Stimulated activated CD4-positive, alpha-beta T cell treated with anti-CD3 and anti-CD28 coated beads, Interleukin-12 subunit alpha, Interleukin-12 subunit beta, amount 100 ng/mL, for 4 hours (primary cell): ENCODE measurements at places on chromosomes 7 and 10.

GRCh38 chr7:139650429-139651100 lies 127.1 kb downstream of the CLEC2L start:
- DNase-seq, result no peak

- no peak for DNase-seq
These were observed 509.7 kb upstream of the AKR1E2 start for GRCh38 chr10:4316161-4316810.

GRCh38 chr7:17486835-17487234 lies 188.4 kb downstream of the AHR start:
- DNase-seq, result no peak

DNA sequence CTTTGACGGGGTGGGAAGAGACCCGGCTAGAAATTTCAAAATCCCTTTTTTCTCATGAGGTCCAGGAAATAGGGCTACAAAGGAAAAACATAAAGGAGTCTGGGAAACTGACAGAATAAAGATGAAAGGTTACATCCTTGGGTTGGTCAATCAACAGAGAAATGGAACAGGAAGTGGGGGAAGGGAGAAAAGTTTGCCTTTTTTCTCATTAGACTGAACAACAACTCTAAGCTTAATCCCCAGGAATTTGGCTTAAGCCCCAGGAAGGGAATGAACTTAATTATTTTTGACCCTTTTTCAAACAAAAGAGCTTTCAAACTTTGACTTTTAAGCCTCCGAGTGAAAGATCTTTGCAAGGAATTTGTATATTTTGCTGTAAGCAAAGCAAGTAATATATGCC lies 32.7 kb downstream of the LGI1 start:
- DNase-seq, result no peak

DNA sequence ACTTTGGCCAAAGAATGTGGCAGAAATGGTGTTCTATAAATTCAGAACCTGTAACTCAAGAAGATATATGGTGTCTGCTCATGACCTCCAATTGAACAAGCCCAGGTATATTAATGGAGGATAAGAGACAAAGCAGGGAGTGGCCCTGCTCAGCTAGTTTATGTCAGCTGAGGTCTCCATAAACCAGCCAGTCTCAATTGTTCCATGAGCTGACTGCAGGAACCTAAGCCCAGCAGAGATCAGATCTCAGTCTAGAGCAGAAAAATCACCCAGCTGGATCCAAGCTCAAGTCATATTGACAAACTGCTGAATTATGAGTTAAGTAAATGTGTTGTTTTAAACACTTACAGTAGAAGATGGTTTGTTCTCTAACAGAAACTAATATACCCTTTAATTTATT lies 105.5 kb upstream of the SGCE start:
- DNase-seq, result no peak

DNA sequence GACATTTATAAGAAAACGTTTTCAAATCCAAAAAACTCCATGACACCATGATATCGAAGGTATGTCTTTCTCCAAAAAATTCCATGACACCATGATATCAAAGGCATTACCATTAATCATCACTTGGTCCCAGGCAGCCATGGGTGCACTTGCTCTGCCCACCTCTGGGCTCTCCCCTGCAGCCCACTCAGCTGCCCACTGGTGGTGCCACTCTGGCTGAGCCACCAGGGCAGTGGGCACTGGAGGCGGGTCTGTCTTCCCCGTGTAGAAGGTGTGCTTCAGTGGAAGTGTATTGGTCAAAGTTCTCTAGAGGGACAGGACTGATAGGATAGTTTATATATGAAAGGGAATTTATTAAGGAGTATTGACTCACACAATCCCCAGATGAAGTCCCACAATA lies 240.4 kb downstream of the KLF6 start:
- DNase-seq, result no peak

DNA sequence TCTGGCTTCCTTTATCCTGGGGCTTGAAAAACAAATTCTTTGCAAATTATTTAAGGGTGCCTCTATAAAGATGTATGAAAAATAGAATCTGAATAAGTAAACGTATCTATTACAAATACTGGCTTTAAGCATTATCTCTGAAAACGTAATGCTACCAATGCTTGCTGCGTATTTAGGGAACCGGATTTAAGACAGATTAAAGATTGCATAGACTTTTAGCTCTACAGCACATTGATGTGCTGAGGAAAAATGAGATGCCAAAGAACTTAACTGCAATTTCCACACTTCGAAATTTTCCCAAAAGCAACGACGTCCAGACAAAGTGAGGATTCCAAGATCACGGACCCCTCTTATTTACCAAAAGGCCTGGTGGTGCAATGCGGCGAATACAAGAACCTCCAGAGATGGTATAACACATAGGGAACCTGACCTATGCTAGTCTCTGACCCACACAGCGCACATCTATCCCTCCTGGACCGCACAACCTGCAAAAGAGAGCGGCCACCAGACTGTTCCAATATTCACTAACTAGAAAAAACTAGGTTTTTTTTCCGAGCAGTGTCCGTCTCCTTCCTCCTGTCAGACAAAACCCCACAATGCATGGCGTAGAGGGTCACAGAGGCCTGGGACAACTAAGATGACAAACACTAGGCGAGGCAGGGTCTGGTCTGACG lies 34.3 kb upstream of the PHF14 start:
- DNase-seq, result no peak
